Central memory CD4-positive, alpha-beta T cell (primary cell): ENCODE measurements at places on chromosomes 12 and 14.
A peak's percentile ranks its signal among the peaks of the same experiment; 100 is the strongest.

GRCh38 chr12:48122065-48122834, 3.1 kb downstream of the PFKM start:
- no peak for DNase-seq

- no peak for DNase-seq
These were observed 90.0 kb downstream of the FBXL14 start for GRCh38 chr12:1504304-1504894.

DNA sequence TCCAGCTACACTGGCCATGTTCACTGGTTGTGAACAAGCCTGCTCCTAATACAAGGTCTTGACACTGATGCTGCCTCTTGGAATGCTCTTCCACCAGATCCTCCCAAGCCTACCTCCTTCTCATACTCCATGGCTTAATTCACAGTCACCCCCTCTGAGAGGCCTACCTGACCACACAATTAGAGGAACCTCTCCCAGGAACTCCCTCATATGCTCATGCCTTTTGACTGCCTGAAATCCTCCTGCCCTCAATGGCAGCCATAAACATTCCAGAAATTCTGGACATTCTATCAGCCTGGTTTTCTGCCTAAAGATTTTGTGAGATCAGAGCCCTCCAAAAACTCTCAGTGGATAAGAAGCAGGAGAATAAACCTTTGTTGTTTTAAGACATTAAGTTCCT, 340.2 kb downstream of the C12orf75 start:
- no peak for DNase-seq

DNA sequence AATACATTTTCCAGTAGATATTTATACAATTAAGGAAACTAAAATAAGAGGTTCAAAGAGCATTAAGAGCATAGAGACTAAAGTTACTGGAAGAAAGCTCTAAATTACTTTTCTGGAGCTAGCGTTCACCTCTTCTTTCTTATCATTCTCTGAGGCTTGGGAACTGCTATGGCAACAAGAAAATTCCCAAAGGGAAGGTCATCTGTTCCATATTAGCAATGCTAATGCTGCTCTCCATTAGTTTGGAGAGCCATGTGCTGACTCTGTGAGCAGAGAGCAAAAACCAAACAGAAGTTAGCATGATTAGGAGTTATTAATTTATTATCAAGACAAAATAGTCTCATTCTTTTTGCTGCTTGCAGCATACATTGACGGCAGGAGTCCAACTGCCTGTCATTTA, 143.1 kb upstream of the SLC16A7 start:
- DNase-seq = no peak

DNA sequence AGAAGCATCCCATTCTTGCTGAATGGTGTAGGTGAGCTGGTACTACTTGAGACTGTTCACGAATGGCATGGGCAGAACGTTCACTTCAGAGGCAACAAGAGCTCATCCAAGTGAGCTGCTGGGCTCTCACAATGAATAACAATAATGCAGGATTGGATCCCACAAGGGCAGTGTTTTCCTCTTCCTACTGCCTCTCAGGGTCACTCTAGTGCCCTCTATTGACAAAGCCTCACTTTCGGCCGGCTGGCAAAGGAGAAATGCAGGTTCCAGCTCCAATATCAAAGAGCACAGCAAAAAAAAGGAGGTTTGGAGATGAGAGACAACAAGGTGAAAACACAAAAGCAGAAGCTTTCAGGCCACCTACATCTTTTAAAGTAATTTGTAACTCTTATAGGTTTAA, 74.6 kb upstream of the MYF6 start:
- no peak for DNase-seq

GRCh38 chr12:116515684-116516083, 43.5 kb upstream of the MAP1LC3B2 start:
- no peak for DNase-seq

- peak; percentile 76 for DNase-seq
These were observed 1.4 kb upstream of the CCDC85C start for GRCh38 chr14:99605299-99605961.

DNA sequence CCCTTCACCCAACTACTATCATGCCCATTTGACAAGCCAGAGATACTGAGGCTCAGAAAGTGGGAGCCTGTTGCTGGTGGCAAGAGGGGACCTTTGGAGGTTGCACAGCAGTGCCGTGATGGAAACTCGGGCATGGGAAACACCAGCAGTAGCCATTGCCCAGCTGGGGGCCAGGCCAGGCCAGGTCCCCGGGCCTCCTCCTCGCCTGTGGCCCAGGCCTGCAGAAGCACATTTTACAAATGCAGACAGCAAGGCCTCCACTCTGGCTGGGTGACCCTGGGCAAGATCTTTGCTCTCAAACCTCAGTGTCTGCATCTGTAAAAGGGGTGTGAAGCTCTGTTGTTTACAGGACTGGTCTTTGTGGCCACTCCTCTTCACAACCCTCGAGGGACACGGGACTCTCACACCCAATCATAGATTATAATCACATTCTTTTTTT, 4.5 kb upstream of the SH2B3 start:
- no peak for DNase-seq

DNA sequence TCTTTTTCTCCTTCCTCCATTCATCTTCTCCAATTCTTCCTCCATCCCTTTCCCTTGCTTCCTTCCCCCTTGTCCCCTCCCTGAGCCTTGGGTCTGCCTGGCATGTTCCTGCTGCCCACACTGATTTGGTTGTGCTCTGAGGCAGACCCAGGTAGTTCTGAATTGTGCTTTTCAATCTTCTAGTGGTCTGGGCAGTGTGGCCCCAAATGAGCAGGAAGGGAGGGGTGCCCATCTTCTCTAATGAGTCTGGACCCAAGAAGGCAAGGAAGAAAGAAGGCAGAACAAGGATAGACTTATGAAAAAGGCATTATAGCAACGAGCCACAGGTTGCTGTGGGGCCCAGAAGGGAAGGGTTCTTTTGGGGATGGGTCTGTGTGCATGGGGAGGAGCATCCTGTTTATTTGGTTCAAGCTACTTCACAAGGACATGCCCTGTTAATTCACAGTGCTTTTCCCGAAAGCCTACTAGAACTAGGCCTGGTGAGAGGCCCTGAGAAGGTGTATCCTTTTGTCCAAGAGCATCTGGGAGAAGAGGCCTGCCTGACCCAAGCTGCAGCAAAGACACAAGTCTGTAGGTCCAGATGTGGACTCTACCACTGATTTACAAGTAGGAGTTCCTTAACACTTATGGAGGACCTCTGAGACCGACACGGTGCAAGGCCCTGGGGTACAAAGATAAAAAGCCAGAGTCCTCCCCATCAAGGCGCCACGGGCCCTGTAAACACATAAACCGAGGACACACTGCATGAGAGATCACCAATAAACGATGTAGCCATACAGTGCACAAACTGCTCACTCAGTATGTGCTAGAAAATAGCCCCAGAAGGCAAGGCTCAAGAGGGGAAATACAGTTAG, 1.1 kb upstream of the SUSD6 start:
- no peak for DNase-seq

DNA sequence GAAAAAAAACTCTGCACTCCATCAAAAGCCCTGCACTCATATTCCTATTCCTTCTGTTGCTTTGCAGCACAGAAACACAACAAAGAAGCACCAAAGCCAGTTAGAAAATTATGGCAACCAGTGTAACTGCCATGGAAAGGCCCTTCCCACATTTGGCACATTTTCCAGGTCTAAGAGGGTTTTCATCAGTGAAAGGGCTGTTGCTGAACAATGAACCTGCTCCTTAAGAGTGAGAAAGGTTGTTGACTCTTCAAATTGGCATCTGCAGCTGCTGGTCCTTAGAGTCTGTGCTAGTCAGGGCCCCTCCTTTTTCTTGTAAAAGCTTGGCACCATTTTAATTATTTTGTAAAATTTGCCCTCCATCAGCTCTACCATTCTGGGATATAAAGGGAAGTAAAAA, 378.7 kb upstream of the KITLG start:
- DNase-seq = no peak

GRCh38 chr12:85530456-85530855, 250.4 kb downstream of the ALX1 start:
- DNase-seq = no peak

- DNase-seq = no peak
These were observed 41.8 kb upstream of the SLC6A15 start for GRCh38 chr12:84954415-84954814.
